Breast epithelium (tissue), 4 donors: ENCODE measurements at places on chromosomes 2 and 18. TPM values are rescaled to one million over a fixed set of nuclear protein-coding genes. Genes with fewer than 3 reads are reported as not detected.
A peak's percentile ranks its signal among the peaks of the same experiment; 100 is the strongest.

The CCDC88A gene
- 74.6 TPM for total RNA-seq

The FAM124B gene
- 2.6 TPM for total RNA-seq

The SERPINB12 gene
- not detected for total RNA-seq

The ANKRD23 gene
- total RNA-seq: 9.4 TPM

GRCh38 chr2:157874997-157875640 lies 1.0 kb downstream of the ACVR1 start:
- H3K27ac ChIP-seq: peak overlapping the region; percentile 99
- peak overlapping the region; percentile 89 for H3K4me3 ChIP-seq
- H3K4me1 ChIP-seq: no peaks in the 10 kb centered on the region
- no peaks in the 10 kb centered on the region for H3K27me3 ChIP-seq
- DNase-seq: peak; percentile 68

- no peak overlapping the region for H3K27ac ChIP-seq
- H3K27me3 ChIP-seq: no peaks in the 10 kb centered on the region
- no peaks in the 10 kb centered on the region for H3K4me1 ChIP-seq
Measured at GRCh38 chr2:137705296-137705695, 259.0 kb upstream of the HNMT start.

DNA sequence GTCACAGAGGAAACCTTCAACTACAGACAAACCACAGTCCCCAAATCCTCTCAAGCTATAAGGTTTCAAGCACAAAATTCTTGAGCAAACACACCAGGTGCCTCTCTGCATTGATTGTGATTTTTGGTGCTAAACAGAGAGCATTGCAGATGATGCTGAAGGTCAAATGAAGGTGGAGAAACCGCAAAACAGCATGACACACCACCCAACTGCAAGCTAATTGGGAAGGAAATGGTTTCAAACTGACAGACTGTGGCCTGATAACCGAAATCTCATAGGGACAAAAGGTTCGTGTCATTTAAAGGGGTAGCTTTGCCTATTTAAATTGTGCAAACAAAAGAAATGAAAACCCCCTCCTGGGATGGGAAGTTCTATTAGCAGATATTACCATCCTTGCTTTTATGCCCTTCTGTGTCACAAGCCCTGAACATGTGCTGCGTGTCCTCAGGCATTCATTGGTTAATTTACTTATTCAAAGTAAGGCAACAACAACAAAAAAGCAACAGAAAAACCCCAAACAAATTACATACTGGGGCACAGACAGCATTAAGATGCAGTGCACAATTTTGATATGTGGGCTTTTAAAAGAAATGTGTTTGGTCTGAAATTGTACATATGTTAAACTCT lies 154.9 kb downstream of the AQP4 start:
- no peaks in the 10 kb centered on the region for H3K27me3 ChIP-seq
- no peaks in the 10 kb centered on the region for H3K4me1 ChIP-seq
- H3K36me3 ChIP-seq: no peaks in the 10 kb centered on the region
- H3K27ac ChIP-seq: no peak overlapping the region

- no peaks in the 10 kb centered on the region for H3K4me1 ChIP-seq
- H3K27me3 ChIP-seq: no peaks in the 10 kb centered on the region
- no peak for DNase-seq
- peak overlapping the region; percentile 64 for H3K27ac ChIP-seq
- no peaks in the 10 kb centered on the region for H3K36me3 ChIP-seq
Measured at GRCh38 chr18:79404567-79404910, 8.8 kb downstream of the NFATC1 start.

GRCh38 chr2:19352946-19353720 lies 5.3 kb downstream of the OSR1 start:
- no peak overlapping the region for H3K4me3 ChIP-seq
- no peak for DNase-seq
- H3K36me3 ChIP-seq: no peaks in the 10 kb centered on the region

DNA sequence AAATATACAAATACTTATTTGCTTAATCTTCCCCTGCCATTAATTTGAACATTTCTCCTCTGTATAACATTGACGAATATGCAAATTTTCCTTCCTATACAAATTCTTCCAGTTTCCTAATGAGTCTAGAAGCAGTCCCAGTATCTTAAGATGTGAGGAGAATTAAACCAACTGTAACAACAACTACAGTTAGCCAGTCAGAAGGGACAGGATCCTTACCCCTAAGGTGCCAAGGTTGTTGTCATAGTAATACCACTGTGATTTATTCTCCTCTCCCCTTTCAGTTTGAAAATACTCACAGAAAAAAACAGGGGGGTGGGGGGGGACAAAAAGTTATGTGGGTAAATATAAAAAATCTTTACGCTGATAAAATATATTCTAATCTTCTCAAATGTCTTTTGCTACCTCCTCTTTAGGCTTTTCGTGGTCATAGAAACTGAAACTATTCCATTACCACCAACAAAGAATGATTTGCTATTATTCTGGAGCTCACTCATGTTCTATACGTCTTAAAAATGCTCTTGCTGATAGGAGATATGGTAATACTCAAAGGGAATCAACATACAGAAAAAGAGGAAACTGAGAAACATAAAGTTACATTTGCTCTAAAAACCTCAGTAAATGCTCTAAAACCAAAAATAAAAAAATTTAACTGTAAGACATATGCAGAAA lies 107.6 kb downstream of the MEMO1 start:
- DNase-seq: no peak
- H3K27ac ChIP-seq: no peak overlapping the region

GRCh38 chr2:28435814-28436351 lies 43.2 kb downstream of the FOSL2 start:
- H3K36me3 ChIP-seq: no peaks in the 10 kb centered on the region
- H3K4me1 ChIP-seq: peaks cover 9% of the 10 kb centered on the region
- DNase-seq: no peak
- H3K27me3 ChIP-seq: no peaks in the 10 kb centered on the region

- H3K4me1 ChIP-seq: no peaks in the 10 kb centered on the region
- no peaks in the 10 kb centered on the region for H3K27me3 ChIP-seq
- peaks cover 14% of the 10 kb centered on the region for H3K36me3 ChIP-seq
- DNase-seq: no peak
Measured at GRCh38 chr2:200922439-200922838, 33.3 kb downstream of the NIF3L1 start.

DNA sequence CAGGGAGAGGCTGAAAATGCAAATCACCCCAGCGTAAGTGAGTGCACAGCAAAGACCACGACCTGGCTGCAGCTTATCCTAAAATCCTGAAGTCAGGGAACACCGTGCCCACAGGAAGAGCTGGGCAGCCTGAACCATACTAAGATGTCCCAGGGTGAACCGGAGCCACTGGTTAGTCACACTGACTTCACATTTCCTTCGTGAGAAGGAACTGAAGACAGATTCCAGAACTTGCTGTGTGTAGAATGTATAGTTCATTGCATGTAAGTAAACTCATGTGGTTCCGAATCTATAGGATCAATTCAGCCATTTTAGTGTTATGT lies 84.6 kb upstream of the NDUFV2 start:
- no peak overlapping the region for H3K4me3 ChIP-seq
- H3K27me3 ChIP-seq: no peaks in the 10 kb centered on the region
- no peak for DNase-seq
- H3K27ac ChIP-seq: peak overlapping the region; percentile 94
- H3K36me3 ChIP-seq: no peaks in the 10 kb centered on the region
